ENCODE measurements at places on chromosomes 6 and 20.

GRCh38 chr20:8602389-8603116 lies 466.3 kb upstream of the PLCB4 start:
- no peak for DNase-seq

- no peak for DNase-seq
Observed at GRCh38 chr6:138404666-138405337, 779 bp downstream of the HEBP2 start.

- no peak for DNase-seq
Observed at GRCh38 chr6:126204598-126204997, 135.3 kb upstream of the CENPW start.

DNA sequence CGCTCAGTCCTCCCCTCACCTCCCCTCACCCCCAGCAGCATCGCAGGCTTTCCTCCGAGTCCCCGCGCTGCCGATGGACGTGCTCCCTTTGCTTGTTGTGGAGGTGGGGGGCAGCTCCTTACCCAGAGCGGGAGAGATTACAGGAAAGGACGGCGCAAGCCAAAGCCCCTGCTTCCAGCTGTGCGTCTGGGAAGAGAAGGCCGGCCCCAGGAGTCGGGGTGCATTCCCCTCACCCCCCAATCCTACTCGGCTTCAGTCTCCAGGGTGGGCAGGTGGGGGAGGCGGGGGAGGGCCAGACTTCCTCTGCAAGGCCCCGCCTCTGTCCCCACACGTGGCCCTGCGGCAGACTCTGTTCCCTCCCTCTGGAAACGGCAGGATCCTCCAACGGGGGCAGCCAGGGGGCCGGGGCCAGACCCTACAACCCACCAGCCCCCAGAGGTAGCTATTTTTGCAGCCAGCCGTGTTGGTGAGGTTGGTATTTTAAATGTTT lies 43.6 kb downstream of the NTSR1 start:
- DNase-seq = no peak

GRCh38 chr6:39189915-39190544 lies 39.2 kb downstream of the KCNK5 start:
- peak; percentile 38 for DNase-seq

GRCh38 chr6:77264970-77265369 lies 198.3 kb downstream of the HTR1B start:
- DNase-seq = no peak

DNA sequence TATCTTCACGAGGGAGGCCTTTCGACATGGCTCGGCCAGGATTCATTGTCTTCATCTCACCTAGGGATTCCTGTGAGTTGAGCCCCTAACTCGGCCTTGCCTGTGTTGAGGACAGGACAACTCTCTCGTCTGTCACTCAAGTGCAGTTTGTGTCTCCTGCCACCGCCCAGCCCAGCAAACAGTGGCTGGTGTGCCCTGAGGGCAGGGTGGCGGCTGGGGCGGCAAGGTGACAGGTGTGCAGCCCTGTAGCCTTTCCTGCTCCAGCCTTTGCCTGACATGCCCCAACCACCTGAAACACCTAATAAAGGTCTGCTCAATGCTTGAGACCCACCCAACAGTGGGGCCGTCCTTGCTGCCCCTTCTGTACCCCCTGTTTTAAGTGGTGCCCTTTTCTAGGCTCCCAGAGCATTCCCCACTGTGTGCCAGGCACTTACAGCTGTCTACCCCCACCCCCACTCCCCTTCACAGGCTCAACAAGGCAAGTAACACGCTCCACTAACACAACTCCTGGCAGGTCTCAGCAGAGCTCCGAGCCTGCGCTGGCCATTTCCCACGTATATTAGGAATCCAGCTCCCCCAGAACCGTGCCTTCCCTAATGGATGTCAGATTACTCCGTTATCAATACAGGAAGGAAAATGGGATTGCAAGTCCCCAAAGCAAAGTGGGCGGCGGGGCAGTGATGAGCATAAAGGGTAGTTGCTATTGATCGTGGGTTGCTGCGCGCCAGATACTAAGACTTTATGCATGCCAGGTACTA lies 17.7 kb downstream of the GFRA4 start:
- DNase-seq = no peak

- no peak for DNase-seq
Observed at GRCh38 chr6:143159001-143159400, 98.3 kb downstream of the AIG1 start.

- no peak for DNase-seq
Observed at GRCh38 chr6:6975459-6976111, 132.2 kb upstream of the RREB1 start.

DNA sequence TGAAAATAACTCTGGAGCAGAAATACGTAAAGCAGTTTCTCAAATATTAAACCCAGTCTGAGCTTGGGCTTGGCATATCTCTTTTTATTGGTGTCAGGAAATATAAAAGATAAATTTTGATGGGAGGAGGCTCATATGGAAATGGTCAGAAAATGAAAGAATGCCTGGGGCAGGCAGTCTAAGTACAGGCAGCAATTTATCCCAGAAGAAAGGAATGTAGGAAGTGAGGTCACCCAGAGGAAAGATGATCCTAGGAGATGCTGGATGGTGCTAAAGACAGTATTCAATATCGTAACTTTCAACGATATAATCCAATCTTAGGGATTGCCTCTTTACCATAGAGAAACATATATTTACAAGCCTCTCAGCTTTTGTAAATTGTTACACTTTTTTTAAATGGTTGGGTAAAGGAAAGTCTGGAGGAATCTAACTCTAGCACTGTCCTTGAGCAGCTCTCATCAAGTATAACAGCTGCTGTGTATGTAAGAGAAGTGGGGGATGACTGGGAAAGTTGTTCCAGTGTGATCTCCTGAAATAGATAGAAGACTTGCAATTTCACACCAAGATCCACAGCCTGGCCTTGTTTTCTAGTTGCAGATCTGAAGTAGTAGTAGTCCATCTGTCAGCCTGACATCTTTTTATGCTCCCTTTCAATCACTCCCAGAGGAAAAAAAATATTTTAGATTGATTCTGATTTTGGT lies 256.9 kb upstream of the SASH1 start:
- no peak for DNase-seq

DNA sequence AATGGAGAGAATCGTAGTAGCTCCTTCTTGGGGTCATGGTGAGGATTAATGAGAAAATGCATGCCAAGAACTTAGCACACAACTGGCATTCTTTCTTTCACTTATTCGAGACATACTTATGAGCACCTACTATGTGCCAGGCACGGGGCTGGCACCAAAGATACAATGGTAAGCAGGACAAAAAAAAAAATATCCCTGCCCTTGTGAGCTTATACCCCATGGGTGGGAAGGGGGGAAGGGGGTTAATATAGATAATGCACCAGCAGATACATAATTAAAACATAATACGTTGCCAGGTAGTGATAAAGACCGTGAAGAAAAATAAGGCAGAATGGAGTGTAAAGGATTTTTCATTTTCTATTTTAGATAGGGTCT lies 8.3 kb downstream of the SLC13A3 start:
- no peak for DNase-seq
